NCI-H748 treated with DMSO at 0.1 percent for 48 hours (cell line): ENCODE measurements at places on chromosomes 12 and 14.

GRCh38 chr14:100523131-100523842 lies 63.9 kb downstream of the BEGAIN start:
- no peak for DNase-seq

GRCh38 chr12:30746190-30746589 lies 8.6 kb downstream of the CAPRIN2 start:
- no peak for DNase-seq

- DNase-seq = no peak
These were observed 30.7 kb upstream of the BCL7A start for GRCh38 chr12:121990692-121991603.

- DNase-seq = no peak
These were observed 7.0 kb downstream of the DGKA start for GRCh38 chr12:55937981-55938380.

DNA sequence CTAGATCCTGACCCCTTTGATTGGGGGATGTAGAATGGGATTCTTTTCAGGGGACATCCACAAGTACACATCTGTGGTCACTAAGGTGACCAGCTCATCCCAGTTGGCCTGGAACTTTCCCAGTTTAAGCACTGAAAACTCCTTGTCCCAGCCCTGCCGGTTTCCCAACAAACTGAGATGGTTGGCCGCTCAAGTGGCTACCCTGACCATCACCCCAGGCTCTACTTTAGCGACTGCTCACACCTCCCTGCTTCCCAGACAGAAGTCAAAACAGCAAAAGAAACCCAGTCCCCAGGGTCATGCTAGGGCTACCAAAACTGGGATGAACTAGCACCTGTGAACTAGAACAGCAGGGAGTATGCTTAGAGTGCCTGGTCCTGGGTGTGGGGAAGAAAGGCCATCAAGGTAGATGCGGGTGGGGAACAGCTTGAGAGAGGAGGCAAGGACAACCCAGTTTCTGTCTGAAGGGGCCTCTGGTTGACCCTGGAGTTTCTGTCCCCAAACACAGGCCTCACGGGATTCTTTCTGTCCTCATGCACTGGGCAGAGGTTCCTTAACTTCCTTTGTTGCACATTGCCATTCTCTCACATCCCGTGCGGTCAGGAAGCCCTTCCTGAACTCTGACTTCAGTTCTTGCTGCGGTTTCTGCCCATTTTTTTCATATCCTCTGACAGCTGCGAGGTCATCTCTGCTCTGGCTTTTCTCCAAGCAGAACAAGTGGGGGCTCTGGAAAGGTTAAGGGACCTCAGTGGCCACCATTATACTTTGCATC lies 1.6 kb downstream of the LTB4R start:
- DNase-seq = no peak

- DNase-seq = peak; percentile 85
These were observed 24.8 kb downstream of the KLRK1 start for GRCh38 chr12:10364815-10365622.

GRCh38 chr14:69468949-69469348 lies 15.6 kb upstream of the PLEKHD1 start:
- DNase-seq = no peak

DNA sequence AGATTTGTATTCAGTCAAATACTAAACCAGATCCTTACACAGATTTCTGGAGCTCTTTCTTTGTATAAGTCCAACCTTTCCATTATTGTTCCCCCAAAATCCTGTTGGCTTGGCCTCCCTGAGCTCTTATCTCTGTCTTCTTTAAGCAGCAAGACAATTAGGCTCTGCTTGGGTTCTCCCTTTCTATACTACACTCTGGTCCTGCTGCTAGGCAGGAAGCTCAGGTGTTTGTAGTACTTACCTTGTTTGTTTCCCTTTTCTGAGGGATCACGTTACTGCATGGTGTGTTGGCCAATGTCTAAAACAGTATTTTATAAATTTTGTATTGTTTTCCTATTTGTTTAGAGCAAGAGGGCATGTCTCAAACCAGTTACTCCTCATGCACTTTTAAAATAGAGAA lies 192.9 kb downstream of the PRKD1 start:
- peak; percentile 48 for DNase-seq

GRCh38 chr12:90995010-90995409 lies 9.8 kb downstream of the EPYC start:
- peak; percentile 14 for DNase-seq

DNA sequence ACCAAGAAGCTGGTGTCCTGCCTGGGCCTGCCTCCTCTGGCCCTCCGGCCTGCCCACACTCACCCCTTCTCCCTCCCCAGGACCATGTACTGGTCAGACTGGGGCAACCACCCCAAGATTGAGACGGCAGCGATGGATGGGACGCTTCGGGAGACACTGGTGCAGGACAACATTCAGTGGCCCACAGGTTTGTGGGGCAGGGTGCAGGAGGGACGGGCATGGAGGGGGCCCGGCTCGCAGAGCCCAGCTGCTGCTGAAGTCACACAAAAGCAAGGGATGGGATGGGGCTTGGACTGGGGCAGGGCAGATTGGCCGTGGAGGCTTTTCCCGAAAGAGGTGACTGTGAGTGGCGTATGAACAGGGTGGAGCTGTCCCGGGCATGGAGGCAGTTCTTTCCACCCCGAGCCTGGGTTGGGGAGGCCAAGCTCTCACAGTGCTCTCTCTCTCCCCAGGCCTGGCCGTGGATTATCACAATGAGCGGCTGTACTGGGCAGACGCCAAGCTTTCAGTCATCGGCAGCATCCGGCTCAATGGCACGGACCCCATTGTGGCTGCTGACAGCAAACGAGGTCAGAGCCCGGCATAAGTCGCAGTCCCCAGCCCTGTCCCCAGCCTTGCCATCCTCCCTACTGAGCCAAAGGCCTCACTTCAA lies 7.8 kb upstream of the NXPH4 start:
- no peak for DNase-seq

- no peak for DNase-seq
These were observed 2.7 kb downstream of the JDP2 start for GRCh38 chr14:75430526-75430925.
